A549 treated with Mapracorat at 1 μM for 4 hours (cell line): ENCODE measurements at places on chromosomes 7 and 10. TPM values are rescaled to one million over a fixed set of nuclear protein-coding genes. Genes with fewer than 3 reads are reported as not detected.

The CCL24 gene
- total RNA-seq = not detected in 5 replicates

The NODAL gene
- not detected in 5 replicates for total RNA-seq

The PLOD3 gene
- 66.9 to 85.1 TPM (median 83.1 TPM) in 5 replicates for total RNA-seq

The ACTR3C gene
- 0.02 to 0.22 TPM in 2 of 5 replicates, not detected in the others for total RNA-seq

The GPR15LG gene
- total RNA-seq = not detected in 5 replicates

The CDC14C gene
- total RNA-seq = not detected in 5 replicates

The ADAP1 gene
- 3.4 to 4.3 TPM (median 3.8 TPM) in 5 replicates for total RNA-seq

The INSIG1 gene
- total RNA-seq = 11.8 to 17.0 TPM (median 14.5 TPM) in 5 replicates

The CDHR1 gene
- 0.06 to 0.14 TPM (median 0.08 TPM) in 5 replicates for total RNA-seq

The ELAPOR2 gene
- not detected in 5 replicates for total RNA-seq

The VKORC1L1 gene
- 23.2 to 32.6 TPM (median 30.9 TPM) in 5 replicates for total RNA-seq

The CYP2E1 gene
- 0.15 to 0.37 TPM (median 0.23 TPM) in 4 of 5 replicates, not detected in the other for total RNA-seq

The GIMAP5 gene
- total RNA-seq = 0.08 TPM in 1 of 5 replicates, not detected in the others

The TMEM120A gene
- 37.6 to 47.3 TPM (median 42.0 TPM) in 5 replicates for total RNA-seq

The FBXL13 gene
- total RNA-seq = 0.39 to 0.58 TPM (median 0.42 TPM) in 5 replicates

The OR2A14 gene
- total RNA-seq = not detected in 5 replicates

The GSDME gene
- total RNA-seq = 34.9 to 51.2 TPM (median 42.2 TPM) in 5 replicates

The C10orf143 gene
- total RNA-seq = 0.66 to 1.00 TPM (median 0.81 TPM) in 5 replicates

The CAPZA2 gene
- total RNA-seq = 107 to 176 TPM (median 130 TPM) in 5 replicates

The TMEM176B gene
- 0.15 to 0.23 TPM (median 0.19 TPM) in 3 of 5 replicates, not detected in the others for total RNA-seq

The MPP7 gene
- 0.06 to 0.29 TPM (median 0.23 TPM) in 5 replicates for total RNA-seq

The ATAD1 gene
- 34.5 to 48.7 TPM (median 44.0 TPM) in 5 replicates for total RNA-seq

The LIPJ gene
- total RNA-seq = not detected in 5 replicates

The GRID2IP gene
- 0.08 TPM in 1 of 5 replicates, not detected in the others for total RNA-seq

The ZNF25 gene
- 1.5 to 1.9 TPM (median 1.7 TPM) in 5 replicates for total RNA-seq

The C10orf90 gene
- 2.7 to 3.7 TPM (median 3.5 TPM) in 5 replicates for total RNA-seq

The RADIL gene
- total RNA-seq = 1.6 to 2.8 TPM (median 2.7 TPM) in 5 replicates

The NRP1 gene
- 57.5 to 79.9 TPM (median 67.9 TPM) in 5 replicates for total RNA-seq

The ASB10 gene
- total RNA-seq = not detected in 5 replicates

The FKBP9 gene
- total RNA-seq = 78.2 to 120 TPM (median 87.7 TPM) in 5 replicates
